ENCODE measurements at places on chromosomes 5 and 9. TPM values are rescaled to one million over a fixed set of nuclear protein-coding genes. Genes with fewer than 3 reads are reported as not detected.

- DNase-seq, result no peak
Observed at GRCh38 chr9:69637817-69638200, 34.4 kb downstream of the APBA1 start.

GRCh38 chr5:140228364-140228837 lies 53.4 kb downstream of the CYSTM1 start:
- no peak for DNase-seq

GRCh38 chr5:54991416-54991815 lies 6.0 kb upstream of the ESM1 start:
- DNase-seq, result no peak

SLC6A7 gene
- not detected for total RNA-seq

DNA sequence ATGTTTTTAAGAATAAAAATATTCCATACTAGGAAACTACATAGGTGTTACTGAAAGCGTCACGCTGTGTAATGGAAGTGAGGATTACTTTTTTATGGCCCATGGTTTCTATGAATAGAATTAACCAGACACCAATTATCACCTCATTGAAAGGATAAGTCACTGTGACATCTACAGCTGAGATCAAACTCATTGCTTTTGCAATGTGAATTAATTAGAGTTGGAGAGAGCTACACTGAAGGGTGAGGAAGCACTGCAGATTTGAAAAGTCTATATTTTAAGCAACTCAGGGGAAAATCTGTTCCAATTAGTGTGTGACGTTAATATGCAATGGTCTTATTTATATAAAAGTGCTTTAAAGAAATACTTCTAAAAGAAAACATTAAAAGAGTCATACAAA lies 1300.1 kb upstream of the DMAC1 start:
- DNase-seq, result no peak

- no peak for DNase-seq
Observed at GRCh38 chr9:32550150-32550561, 2.0 kb upstream of the SMIM27 start.

FGF18 gene
- total RNA-seq, result 11.7 TPM
